ENCODE measurements at places on chromosomes 7 and 10. TPM values are rescaled to one million over a fixed set of nuclear protein-coding genes. Genes with fewer than 3 reads are reported as not detected.

The TTYH3 gene
- 4.4 TPM for total RNA-seq

The DYDC1 gene
- total RNA-seq, result 0.09 TPM

The UNCX gene
- total RNA-seq, result 0.05 TPM

DNA sequence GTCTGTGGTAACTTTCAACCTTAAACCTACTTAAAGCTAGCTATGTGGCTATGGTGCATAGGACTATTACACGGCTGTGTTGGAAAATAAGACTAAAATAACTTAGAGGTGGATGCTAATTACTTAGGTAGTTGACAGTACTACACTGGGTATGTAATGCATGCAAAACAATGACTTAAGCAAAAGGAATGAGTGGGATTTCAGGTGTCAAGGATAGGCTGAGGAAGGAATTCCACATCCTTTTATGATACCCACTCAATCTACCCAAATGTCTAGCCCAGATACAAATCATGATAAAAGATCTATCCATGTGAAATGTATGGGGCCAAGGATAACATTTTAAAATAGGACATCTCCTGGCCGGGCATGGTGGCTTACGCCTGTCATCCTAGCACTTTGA is 13.9 kb downstream of the CDNF start:
- H3K4me1 ChIP-seq, result no peaks in the 10 kb centered on the region
- H3K27ac ChIP-seq, result no peak overlapping the region
- no peak for DNase-seq
- H3K4me3 ChIP-seq, result no peak overlapping the region
- no peaks in the 10 kb centered on the region for H3K36me3 ChIP-seq

- H3K27ac ChIP-seq, result no peak overlapping the region
- H3K27me3 ChIP-seq, result no peaks in the 10 kb centered on the region
- DNase-seq, result no peak
- no peak overlapping the region for H3K4me3 ChIP-seq
- no peaks in the 10 kb centered on the region for H3K4me1 ChIP-seq
These were observed 256.4 kb downstream of the DYNC1I1 start for GRCh38 chr7:96028729-96029128.

DNA sequence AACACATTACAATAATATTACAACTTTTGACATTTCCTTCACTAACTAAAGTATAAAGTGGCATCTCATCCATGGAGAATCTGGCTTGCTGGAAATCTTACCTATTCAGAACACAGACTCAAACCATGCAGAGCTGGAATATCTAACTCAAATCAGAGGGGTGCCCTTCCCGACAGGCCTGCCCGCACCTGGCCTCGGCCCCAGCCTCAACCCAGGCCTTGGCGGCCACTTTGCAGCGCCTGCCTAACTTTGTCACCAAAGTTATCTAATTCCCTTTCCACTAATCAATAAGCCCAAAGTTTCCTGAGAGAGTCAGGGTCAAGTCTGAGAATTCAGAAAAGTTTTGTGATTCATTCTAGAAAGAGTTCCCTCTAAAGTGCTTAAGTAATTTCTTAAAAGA is 212.9 kb downstream of the COBL start:
- no peaks in the 10 kb centered on the region for H3K36me3 ChIP-seq
- no peak overlapping the region for H3K27ac ChIP-seq
- no peak for DNase-seq
- no peaks in the 10 kb centered on the region for H3K27me3 ChIP-seq
- H3K4me1 ChIP-seq, result no peaks in the 10 kb centered on the region

- H3K27me3 ChIP-seq, result no peaks in the 10 kb centered on the region
- no peak overlapping the region for H3K27ac ChIP-seq
- no peak overlapping the region for H3K4me3 ChIP-seq
- no peaks in the 10 kb centered on the region for H3K4me1 ChIP-seq
- H3K36me3 ChIP-seq, result peaks cover 42% of the 10 kb centered on the region
- no peak for DNase-seq
These were observed 49.2 kb downstream of the CUL2 start for GRCh38 chr10:35040760-35041501.

DNA sequence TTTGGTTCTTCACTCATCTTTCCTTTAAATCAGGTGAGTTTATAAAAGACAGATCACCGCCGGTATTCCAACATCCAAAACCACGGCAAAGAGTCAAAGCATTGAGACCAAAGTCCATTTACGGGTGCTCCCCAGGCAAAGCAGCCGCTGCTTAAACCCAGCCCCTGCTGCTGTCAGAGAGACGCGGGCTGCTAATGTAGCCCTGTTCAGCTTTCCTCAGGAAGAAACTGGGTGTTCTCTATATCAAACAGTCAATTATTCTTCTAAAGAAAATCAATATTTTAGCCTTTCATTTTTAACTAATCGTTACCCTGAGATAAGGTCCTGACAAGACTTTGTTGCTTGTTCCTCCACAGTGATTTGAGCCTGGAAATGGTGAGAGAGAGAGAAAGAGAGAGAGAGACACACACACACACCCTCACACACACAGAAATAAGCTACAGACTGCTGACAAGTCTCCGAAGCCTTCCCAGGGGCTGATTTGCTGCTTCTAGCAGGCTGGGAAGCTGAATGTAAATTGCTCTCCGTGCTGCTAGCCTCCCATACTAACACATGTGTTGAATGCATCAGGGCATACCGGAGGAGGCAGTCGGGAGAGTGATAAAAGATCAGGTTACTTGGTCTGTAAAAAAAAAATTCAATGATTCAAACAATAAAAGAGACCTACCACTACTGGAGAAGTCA is 183.0 kb upstream of the ANK3 start:
- peak overlapping the region; percentile 16 for H3K4me3 ChIP-seq
- H3K36me3 ChIP-seq, result no peaks in the 10 kb centered on the region
- DNase-seq, result no peak
- no peak overlapping the region for H3K27ac ChIP-seq
- peaks cover 2% of the 10 kb centered on the region for H3K4me1 ChIP-seq

- no peaks in the 10 kb centered on the region for H3K27me3 ChIP-seq
- DNase-seq, result no peak
These were observed at the start of gene MBL2 for GRCh38 chr10:52772623-52773022. MBL2 (minus strand) TSS chr10:52772784; CDS start chr10:52771635, 1,149 bp downstream.
